ENCODE measurements at places on chromosomes 5 and 9. TPM values are rescaled to one million over a fixed set of nuclear protein-coding genes. Genes with fewer than 3 reads are reported as not detected.

Gene SNCAIP
- total RNA-seq: 0.98 TPM

Gene CETN3
- 2.8 TPM for total RNA-seq

Gene CORO2A
- 1.3 TPM for total RNA-seq

Gene GALNT12
- 0.25 TPM for total RNA-seq

Gene PLAC8L1
- total RNA-seq: not detected

DNA sequence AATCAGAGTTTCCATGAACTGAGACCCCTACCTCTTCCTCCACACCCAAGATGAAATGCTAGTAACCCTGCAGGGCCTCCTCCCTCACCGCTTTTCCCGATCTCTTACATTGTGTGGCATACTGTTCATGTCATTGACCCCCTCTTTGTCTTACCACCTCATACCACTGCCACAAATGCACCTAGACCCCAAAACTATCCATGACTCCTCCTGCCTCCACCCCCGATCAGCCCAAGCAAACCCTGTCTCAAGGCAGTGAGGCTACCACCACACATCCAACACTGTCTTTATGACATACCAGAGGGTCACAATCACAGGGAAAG lies 55.7 kb downstream of the PLAC8L1 start:
- H3K36me3 ChIP-seq: peaks cover 8% of the 10 kb centered on the region
- DNase-seq: no peak
- no peak overlapping the region for H3K4me3 ChIP-seq
- peaks cover 17% of the 10 kb centered on the region for H3K4me1 ChIP-seq

- H3K4me1 ChIP-seq: no peaks in the 10 kb centered on the region
- H3K4me3 ChIP-seq: no peak overlapping the region
- H3K27me3 ChIP-seq: no peaks in the 10 kb centered on the region
- H3K27ac ChIP-seq: no peak overlapping the region
Measured at GRCh38 chr5:54403885-54404416, 51.5 kb upstream of the HSPB3 start.

DNA sequence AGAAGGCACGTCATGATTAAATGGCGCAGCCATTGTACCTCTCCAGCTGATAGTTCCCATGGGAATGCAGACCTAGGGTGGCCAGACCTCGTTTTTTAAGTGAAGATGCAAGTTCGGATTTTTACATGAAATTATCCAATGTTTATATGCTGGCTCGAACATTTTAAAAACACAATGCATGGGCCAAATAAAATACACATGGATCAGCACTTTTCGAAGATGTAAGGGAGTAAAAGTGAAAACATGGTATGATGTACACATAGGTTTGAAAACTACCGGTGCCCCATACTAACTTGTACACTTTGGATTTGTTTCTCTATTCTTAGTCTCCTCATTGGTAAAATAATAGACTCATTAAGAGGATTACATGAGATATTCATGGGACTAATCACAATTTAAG lies 412.5 kb upstream of the CCNG1 start:
- H3K4me1 ChIP-seq: no peaks in the 10 kb centered on the region
- H3K36me3 ChIP-seq: no peaks in the 10 kb centered on the region
- no peak overlapping the region for H3K4me3 ChIP-seq
- H3K27ac ChIP-seq: no peak overlapping the region

DNA sequence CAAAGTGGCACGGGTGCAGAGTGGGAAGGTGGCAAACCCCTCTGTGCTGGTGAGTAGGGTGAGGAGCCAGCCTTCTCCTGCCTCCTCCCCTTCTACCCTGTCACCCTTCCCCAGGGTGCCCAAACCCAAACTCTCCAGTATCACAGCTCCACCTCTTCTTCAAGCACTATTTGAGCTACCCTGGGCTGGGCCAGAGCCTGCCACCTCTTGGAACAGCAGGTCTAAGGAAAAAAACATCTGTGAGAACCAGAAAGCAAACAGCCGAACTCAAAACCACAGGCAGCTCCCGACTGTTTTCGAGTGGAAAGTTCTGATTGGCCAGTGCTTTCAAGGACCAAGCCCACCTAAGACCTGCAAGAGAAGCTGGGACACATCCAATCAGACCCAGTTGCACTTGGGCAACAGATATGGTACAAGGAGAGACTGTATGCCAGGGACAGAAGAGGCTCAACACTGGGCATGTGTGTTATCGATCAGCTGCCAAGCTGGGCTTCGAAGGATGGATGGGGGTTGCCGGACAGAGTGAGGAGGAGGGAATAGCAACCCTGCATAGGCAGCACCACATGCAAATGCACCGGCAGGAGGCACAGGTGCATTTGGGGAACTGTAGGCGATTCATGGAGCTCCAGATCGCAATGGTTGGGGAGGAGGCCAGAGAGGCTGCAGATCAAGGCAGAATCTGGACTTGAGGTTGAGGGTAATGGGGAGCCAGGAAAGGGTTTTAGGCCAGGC lies 19.7 kb downstream of the ACSL6 start:
- no peak overlapping the region for H3K27ac ChIP-seq
- H3K4me1 ChIP-seq: peaks cover 4% of the 10 kb centered on the region
- DNase-seq: no peak
- no peaks in the 10 kb centered on the region for H3K36me3 ChIP-seq
- H3K27me3 ChIP-seq: no peaks in the 10 kb centered on the region

DNA sequence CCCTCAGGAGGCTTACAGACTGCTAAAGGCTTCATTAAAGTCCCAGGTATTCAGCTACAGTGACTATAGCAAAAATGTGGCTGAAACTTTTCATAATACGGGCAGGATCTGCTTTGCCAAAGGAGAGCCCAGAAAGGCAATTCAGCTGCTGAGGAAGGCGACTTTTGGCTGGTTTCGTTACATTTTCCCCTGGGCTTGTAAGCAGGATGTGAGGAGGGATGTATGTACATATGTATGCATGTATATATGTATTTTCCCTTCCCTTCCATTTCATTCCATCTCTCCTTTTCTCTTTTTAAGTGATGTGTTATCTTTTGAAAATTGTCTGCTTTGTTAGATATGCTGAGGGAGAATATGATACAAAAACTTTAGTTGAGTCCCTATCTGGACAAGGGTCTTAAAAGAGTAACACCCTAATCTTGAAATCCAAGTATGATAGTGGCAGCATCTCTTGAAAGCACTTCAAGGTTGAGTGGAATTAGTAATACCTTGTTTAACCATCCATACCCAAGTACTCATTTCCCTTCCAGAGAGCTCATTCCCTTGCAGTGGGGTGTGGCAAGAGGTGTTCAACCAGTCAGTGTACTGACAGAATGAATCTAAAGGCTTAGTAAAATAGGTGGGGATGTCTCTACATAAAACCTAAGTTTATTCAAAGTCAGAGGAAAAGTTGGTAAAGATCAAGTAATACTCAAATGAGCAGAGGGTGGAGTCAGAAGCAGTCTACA lies 28.7 kb downstream of the RAD1 start:
- H3K36me3 ChIP-seq: no peaks in the 10 kb centered on the region
- no peak overlapping the region for H3K27ac ChIP-seq
- no peaks in the 10 kb centered on the region for H3K27me3 ChIP-seq
- no peak overlapping the region for H3K4me3 ChIP-seq
- no peaks in the 10 kb centered on the region for H3K4me1 ChIP-seq

DNA sequence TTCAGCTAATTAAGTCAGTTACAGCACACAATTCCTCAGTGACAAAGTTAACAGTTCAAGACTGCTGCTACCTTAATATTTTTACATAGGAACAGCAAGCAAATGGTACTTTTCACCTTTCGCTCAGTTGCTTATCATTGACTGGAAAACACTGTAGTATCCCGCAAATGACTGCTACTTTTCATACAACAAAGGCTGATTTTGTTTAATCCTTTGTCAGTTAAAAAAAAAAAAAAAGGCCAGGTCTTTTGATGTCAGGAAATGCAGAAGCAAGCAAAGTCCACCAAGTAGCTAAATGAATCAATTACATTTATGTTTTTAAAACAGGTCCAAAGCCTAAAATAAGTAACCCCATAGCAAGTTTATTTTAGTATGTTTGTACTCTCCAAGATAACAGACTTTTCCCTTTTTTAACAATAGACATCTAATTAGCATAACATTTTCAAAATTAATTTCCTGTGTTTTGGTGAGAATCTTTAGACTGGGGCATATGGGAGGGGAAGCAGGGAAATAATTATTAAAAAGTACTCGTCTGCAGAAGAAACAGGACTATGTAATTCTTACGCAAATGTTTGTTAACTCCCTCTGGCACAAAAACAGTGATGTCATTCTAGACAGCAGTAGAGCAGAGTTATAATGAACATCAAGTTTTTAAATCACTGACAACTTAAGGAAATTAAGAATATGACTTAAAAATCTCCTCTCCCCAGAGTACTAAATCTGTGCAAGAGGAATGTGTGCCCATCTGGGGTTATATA lies 9.6 kb downstream of the PFDN1 start:
- peaks cover 5% of the 10 kb centered on the region for H3K4me1 ChIP-seq
- DNase-seq: no peak
- H3K27ac ChIP-seq: peak overlapping the region; percentile 1
- H3K36me3 ChIP-seq: no peaks in the 10 kb centered on the region
- no peak overlapping the region for H3K4me3 ChIP-seq

GRCh38 chr5:116394186-116394867 lies 180.3 kb downstream of the SEMA6A start:
- H3K36me3 ChIP-seq: no peaks in the 10 kb centered on the region
- H3K27me3 ChIP-seq: no peaks in the 10 kb centered on the region
- H3K4me1 ChIP-seq: peaks cover 5% of the 10 kb centered on the region
- DNase-seq: no peak

- no peak overlapping the region for H3K27ac ChIP-seq
- no peak for DNase-seq
- peaks cover 17% of the 10 kb centered on the region for H3K36me3 ChIP-seq
- no peak overlapping the region for H3K4me3 ChIP-seq
- H3K4me1 ChIP-seq: peaks cover 49% of the 10 kb centered on the region
Measured at GRCh38 chr5:95925378-95925744, 36.3 kb downstream of the ELL2 start.

- H3K36me3 ChIP-seq: no peaks in the 10 kb centered on the region
- peak; percentile 60 for DNase-seq
- no peaks in the 10 kb centered on the region for H3K27me3 ChIP-seq
Measured at GRCh38 chr9:119961774-119962424, 592.7 kb upstream of the BRINP1 start.

DNA sequence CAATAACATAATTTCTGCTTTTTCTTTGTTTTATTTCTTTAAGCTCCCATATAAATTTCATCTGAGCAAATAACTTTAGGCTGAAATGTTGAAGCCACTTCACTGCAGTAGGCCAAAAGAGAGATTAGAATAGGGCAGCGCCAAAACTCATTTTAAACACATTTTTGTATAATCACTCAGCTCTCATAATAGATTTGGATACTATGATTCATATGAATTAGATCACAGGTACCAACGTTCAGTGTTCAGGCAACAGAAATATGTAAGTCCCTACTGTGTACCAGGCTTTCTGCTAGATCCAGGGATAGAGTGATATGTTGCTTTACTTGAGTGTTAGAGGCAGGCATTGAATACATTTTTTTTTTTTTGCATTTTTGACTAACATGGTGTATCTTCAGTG lies 370.5 kb downstream of the PTPRD start:
- no peak for DNase-seq
- no peak overlapping the region for H3K27ac ChIP-seq
- no peaks in the 10 kb centered on the region for H3K4me1 ChIP-seq
- H3K27me3 ChIP-seq: no peaks in the 10 kb centered on the region

DNA sequence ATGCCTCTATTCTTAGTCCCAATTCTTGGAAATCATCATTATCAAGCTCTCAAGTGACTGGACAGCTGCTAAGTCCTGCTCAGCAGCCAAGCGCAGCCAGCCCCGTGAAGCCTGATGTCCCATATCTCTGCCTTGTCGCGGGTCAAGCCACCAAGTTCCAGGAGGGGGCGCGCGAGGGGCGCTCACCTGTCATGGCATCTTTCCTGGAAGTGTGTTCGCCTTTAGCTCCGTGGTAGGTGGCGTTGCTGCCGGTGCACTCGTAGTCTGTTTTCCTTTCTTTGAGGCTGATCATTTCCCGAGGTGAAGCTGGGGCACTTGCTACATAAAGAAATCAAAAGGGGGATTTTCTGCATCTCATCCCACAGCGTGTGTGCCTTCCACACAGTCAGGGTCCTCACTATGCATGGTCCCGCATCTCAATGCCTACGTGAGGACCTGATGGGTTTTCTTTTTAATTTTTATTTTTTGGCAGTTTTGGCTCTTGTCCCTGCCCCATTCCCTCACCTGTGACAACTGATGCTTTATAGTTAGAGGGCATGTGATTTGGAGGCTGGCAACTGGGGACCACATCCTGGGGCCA lies 227.0 kb upstream of the DAP start:
- H3K36me3 ChIP-seq: no peaks in the 10 kb centered on the region
- peak; percentile 76 for DNase-seq
- H3K4me1 ChIP-seq: no peaks in the 10 kb centered on the region
- H3K27me3 ChIP-seq: no peaks in the 10 kb centered on the region
- no peak overlapping the region for H3K4me3 ChIP-seq
- H3K27ac ChIP-seq: no peak overlapping the region

DNA sequence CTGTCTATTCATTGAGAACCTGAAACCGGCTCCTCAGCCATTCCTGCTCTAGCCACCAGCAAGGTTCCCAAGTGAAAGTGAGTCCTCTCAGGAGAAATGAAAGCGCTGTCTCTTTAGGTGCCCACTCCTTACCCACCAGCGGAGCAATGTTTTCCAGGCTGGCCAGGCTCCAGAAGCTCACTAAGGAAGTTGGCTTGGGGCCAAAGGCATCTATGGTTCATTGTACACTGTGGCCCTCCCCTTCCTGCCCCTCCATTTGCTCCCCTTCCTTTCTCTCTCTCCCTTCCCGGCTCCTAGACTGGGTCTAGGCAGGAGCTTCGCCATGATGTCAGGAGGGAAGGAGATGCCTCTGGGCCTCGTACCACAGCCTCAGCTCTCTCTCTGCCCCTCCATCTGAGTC lies 1.1 kb upstream of the GABRP start:
- no peak overlapping the region for H3K4me3 ChIP-seq
- no peaks in the 10 kb centered on the region for H3K36me3 ChIP-seq
- H3K27me3 ChIP-seq: no peaks in the 10 kb centered on the region
- no peaks in the 10 kb centered on the region for H3K4me1 ChIP-seq

- DNase-seq: no peak
- no peaks in the 10 kb centered on the region for H3K4me1 ChIP-seq
- H3K27ac ChIP-seq: no peak overlapping the region
- H3K27me3 ChIP-seq: no peaks in the 10 kb centered on the region
- no peak overlapping the region for H3K4me3 ChIP-seq
- no peaks in the 10 kb centered on the region for H3K36me3 ChIP-seq
Measured at GRCh38 chr9:81035601-81036000, 653.7 kb downstream of the TLE1 start.

Measured in liver (tissue), 10 donors.